ENCODE measurements at places on chromosomes 11 and 22.
A peak's percentile ranks its signal among the peaks of the same experiment; 100 is the strongest.

DNA sequence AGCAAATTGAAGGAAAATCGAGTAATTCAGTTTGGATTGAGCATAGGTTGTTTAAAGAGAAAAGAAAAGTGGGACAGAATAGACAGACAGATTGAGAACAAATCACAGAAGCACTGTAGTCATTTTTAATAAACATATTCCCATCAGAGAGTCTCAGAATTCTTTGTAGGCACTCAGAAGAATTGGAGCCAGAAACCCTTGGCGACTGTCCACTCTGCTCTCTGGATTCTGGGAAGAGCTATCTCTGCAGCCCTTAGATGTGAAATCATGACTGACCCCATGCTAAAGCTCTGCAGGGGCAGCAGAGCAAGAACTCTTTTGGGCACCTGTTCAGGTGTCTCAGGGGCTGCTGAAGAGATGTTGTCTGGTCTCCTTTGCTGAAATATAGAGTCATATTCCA, 223.7 kb upstream of the KIRREL3 start:
- no peak for DNase-seq

GRCh38 chr22:44576311-44577260, 78.6 kb upstream of the RTL6 start:
- DNase-seq = no peak

DNA sequence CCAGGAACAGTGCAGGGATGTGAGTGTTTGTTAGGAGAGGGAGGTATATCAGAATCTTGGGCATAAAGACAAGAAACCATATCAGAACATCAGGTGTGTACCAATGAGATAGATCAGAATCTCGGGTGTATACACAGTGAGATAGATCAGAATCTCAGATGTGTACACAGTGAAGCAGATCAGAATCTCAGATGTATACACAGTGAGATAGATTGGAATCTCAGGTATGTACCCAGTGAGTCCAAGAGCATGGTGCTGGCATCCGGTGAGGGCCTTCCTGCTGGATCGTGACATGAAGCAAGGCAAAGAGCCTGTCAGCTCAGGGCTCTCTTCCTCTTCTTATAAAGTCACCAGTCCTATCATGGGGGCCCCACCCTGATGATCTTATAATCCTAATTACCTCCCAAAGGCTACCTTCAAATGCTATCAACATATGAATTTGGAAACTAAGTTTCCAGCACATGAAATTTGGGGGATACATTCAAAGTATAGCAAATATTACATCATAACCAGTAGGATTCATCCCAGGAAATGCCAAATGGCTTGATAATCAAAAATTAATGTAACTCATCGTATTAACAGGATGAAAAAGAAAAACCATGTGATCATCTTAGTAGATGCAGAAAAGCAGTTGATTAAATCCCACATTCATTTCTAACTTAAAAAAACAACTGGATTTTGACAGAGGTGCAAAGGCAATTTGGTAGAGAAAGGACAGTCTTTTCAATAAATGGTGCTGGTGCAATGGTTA, 28.6 kb downstream of the PPARA start:
- no peak for DNase-seq

DNA sequence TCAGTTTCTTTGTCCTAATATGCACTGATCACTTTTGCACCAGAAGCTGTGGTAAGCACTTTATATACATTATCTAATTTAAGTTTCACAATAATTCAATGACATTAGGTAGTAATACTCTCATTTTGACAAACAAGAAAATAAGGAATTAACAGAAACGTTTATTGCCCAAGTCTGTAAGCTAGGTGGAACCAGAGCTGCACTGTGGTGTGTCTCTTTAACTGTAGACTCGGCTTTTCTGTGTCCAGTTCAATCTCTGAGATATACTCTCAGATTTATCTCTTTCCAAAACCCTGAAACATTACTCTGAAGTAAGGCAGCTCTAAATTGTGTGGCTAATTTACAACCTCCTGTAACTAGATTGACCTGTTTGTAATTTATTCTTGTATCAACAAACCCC, 101.1 kb downstream of the MUC15 start:
- no peak for DNase-seq

GRCh38 chr11:8090756-8091155, 9.7 kb downstream of the TUB start:
- DNase-seq = no peak

- DNase-seq = no peak
Measured at GRCh38 chr11:129278586-129279319, 86.6 kb upstream of the ARHGAP32 start.

GRCh38 chr11:111765984-111766833, at the start of gene PPP2R1B:
Gene PPP2R1B (minus strand): TSS chr11:111766389. CDS start chr11:111766361, 28 bp downstream.
- DNase-seq = peak; percentile 52

GRCh38 chr11:8092587-8093424, 11.8 kb downstream of the TUB start:
- DNase-seq = peak; percentile 41

- peak; percentile 66 for DNase-seq
Measured at GRCh38 chr11:73185680-73186293, 32.3 kb upstream of the P2RY2 start.

- DNase-seq = peak; percentile 59
Measured at GRCh38 chr11:126853732-126854131, 146.8 kb downstream of the KIRREL3 start.

DNA sequence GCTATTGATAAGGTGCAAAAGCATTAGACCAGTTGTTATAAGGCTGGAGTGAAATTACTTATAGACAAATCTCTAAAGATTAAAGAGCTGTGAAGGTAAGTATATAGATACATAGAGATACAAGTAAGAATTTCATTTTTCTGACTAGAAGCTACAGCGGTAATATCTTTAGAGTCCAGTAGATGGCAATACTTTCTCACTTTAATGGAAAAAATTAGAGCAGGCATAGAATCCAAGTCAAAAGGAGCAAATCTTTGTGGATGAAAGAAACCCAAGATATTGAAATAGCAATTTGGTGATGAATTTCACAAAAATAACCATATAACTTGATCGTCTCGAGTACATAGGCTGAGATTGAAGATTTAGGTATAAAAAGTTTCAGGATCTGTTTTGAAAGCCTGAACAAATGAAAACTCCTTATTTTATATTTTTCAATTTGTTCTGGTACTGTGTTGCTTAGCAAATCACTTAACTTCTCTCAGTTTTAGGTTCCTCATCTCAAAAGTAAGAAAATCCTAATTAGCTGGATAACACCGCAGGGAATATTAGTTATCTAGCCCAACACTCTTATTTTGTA, 81.9 kb downstream of the UVRAG start:
- DNase-seq = peak; percentile 17

DNA sequence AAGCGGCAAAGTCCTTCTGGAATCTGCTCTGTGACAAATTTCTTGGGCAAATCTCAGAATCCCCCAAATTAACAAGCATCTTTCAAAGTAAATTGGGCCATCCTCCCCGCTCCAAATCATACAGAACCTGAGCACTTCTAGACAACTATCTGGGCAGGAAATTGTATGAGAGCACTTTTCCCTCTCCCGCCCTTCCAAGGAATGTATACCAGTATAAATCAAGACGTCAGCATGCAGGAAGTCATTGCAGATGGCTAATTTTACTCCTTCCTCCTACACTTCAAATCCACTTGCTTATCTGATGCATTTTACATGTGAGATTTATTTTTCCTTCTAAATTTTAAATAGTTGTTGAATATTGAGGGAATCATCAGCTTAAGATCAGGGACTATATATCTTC, 52.1 kb downstream of the NTM start:
- DNase-seq = peak; percentile 13

- no peak for DNase-seq
Measured at GRCh38 chr22:20107951-20108756, 7.8 kb upstream of the RANBP1 start.

DNA sequence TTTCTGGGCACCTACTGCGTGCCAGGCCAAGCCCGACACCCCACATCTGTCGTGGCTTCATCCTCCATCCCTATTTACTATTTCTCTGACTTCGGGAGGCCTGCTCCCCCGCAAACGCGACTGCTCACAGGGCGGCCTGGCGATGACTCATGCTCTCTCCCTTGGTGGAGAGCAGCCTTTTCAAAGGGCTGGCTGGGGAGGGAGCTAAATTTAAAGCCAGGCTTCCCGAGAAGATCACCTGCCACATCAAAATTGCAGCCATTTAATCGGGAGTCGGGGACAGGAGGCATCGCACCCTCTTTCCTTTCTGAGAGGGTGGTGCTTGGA, 24.9 kb upstream of the SHISAL1 start:
- peak; percentile 64 for DNase-seq

DNA sequence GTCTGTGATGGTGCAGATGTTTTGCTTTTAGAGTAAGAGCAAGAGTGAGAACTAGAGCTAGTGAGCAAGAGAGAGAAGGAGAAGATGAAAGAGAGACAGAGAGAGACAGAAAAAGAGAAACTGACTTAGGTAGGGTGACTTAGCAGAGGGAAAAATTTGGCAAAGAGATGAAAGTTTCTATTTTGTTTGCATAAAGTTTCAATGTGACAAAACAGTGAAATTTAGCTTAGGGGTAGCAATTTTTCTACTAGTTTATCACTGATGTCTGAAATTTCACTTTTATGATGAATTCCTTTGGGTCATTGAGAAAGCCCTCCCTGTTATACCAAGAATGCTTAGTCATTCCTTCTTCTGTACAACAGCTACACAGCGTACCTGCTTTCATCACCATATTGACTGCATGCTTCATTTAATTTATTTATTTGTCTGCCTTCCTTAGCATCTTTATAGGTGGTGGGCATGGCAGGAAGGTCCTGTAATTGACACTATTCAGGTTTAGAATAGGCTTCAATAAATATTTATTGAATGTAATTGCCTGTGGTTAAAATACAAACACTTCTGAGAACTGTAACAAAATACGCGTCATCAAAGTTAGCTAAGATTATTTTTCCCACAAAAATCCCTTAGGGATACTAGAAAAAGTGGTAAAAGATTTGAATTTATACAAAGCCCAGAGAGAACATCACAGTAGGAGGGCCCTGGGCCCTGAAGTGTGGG, 19.9 kb upstream of the CTSC start:
- DNase-seq = peak; percentile 52

DNA sequence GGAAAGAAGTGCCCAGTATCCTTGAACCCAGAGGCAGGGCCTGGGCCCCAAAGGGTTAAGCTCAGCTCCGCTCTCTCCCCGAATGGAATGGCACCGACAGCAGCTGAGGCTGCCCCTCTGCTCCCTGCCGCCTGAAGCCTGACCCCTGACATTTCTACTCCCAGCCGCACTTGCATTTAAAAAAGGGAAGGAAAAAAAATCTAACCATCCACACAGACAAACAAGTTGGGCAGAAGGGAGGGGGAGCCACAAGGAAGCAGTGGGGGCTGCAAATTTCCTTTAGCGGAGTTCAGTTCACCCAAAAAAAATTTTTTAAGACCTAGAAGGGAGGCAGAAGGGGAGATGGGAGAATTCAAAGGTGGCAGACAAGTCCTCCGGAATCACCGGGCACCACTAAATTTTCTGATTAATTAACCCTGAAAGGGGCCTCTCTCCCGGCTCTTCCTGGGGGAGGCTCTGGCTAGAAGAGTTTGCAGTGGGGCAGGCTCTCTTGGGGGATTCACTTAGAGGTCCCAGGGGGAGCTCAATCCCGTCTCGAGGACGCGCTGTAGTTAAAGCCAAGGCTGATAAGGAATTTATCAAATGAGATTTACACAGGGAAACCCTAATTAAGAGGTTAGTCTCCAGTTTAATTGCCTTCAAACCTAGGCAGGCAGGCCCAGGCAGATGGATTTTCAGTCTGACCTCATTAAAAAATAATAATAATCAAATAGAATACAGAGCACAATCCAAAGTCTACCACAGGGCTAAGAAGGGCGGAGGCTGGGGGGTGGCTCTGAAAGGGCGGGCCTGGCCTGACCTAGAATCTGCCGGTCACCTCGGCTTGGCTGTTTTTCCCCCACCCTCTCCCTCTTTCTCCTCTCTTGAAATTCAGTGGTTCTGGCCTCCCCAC, 25.6 kb downstream of the MN1 start:
- DNase-seq = no peak

DNA sequence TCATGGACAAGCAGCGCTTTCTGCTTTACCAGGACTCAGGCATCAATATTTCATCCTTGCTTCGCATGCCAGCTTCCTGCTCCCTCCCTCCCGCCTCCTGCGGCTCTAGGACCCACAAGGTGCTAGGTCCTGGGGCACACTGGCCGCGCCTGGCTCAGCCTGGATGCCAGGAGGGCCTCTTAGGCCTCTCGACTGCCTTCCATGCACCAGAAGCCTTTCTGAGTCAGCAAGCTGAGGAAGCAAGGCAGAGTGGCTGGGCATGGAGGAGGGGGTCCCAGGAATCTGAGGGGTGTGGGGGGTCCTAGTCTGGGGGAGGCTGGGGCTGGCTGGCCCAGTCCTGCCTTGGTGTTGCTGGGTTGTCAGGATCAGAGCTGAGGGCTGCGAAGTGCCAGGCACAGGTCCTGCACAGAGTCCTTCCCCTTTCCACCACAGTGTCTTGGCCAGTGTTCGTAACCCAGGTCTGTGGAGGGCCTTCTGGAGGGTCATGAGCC, 61.0 kb upstream of the THY1 start:
- no peak for DNase-seq

GRCh38 chr22:20243537-20244249, 24.4 kb downstream of the RTN4R start:
- peak; percentile 73 for DNase-seq

- no peak for DNase-seq
Measured at GRCh38 chr22:30607300-30607930, 441 bp downstream of the TCN2 start.

GRCh38 chr11:3000032-3000961, 8.2 kb upstream of the NAP1L4 start:
- peak; percentile 68 for DNase-seq

GRCh38 chr11:11442791-11443190, 89.7 kb upstream of the CSNK2A3 start:
- no peak for DNase-seq
